ENCODE measurements at places on chromosomes 4 and X.

DNA sequence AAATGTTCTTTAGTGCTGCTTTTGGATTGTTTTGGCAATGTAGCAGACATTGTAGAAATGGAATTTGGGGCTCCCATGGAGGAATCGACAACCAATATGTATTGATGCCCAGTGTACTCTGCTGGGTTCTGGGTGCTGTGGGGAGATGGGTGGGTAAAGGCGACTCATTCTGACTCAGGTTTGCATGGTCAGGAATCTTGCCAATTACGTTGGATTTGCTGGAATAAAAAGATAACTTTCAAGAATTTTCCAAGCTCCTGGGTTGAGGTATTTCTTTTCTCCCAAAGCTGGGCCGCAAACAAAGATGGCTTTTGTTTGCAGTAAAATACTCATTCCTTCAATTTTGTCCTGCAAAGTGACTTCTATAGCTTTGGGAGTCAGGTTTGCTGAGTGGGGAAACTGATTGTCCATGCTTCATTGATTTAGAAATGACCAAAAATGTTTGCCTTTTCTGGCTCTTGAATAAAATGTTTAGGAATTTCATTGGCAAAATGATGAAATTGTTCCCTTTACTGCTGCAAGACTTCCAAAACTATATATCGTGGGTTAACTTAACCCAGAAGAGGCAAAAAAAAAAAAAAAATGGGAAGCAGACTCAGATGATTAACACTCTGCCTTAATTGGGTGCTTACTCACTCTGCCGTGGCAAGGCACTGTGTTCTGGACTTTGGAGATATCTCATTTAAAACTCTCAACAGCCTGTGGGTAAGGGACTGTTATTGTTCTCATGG, 57.0 kb downstream of the RTL9 start:
- no peak for DNase-seq

DNA sequence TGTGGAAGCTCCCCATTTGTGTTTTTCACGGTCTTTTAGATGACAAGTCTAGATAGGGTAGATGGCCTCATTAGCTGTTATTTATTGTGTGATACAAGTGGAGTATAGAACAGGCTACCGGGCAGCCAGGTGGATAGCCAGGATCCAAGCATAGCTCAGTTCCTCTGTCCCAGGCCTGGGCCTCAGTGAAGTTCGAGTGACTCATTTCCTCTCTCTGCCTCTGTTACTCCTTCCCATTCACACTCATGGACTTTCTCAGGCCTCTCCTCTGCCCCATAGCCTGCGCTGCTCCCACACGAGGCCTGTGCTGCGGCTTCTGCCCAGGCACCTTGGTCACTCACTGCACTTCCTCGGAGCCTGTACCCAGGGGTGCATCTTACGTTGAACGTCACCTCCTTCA, 54.5 kb downstream of the TENM3 start:
- no peak for DNase-seq

- DNase-seq = no peak
These were observed 48.7 kb downstream of the DDX60 start for GRCh38 chr4:168269896-168270295.

DNA sequence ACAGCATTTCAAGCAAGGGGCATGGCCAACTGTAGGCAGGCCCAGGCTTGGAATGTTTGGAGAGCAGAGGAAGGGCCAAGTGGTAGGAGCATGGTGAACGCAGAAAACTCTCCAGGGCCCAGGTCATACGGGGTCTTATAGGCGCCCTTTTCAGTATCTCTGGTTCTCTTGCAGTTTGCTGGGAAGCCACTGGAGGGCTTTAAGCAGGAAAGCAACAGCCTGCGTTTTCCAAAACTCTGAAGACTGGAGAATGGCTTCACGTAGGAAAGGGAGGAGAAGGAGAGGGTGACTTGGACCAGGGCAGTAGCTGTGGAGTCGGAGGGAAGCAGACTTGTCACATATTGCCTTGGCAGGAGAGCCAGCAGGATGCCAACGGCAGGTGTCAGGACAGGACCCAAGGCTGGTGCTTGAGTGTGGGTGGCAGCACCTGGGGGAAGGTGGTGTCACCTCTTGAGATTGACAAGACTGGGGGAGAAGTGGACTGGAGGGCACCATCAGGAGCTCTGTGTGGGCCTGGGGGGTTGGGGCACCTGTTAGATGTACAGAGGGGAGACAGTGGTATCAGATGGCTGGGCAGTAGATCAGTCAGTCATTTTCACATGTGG, 21.9 kb downstream of the TKTL1 start:
- DNase-seq = no peak

DNA sequence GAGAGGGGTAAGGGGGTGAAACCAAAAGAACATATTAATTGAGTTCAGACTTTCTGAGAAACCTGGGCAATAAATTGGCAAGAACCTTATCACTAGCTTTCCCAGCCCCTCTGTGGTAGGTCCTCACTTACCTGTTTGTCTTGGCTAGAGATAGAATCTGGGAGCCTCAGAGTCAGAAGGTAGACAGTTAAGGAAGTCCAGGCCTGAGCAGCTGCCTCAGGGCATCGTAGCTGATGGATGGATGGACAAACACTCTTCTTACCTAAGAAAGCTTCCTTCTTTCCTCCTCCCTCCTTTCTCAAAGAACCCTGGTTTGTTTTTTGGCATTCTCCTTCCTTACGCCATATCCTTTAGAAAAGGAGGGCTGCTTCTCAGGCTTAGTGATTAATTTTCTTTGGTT, 24.4 kb downstream of the FRAS1 start:
- DNase-seq = no peak

GRCh38 chr4:139054791-139055505, 39.4 kb downstream of the NOCT start:
- DNase-seq = no peak

- no peak for DNase-seq
These were observed 36.2 kb downstream of the MAGED4 start for GRCh38 chrX:52220936-52221335.

DNA sequence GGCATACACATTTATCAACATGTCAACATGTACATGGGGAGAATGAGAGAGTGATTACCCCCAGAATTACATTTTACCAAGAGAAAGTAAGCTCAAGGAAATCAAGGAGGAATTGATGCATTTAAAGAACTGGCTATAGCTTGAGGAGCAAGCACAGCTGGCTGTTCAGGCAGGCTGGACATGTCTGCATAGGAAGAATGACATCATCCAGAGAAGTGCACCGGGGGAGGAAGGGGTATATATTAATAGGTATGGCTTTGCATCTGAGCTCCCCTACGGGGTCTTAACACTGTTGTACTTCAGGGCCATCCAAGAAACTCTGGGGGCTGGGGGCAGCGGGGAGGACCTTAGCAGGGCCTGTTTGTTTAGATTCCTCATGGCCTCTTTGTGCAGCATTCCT, 222.4 kb upstream of the VCX start:
- DNase-seq = no peak

DNA sequence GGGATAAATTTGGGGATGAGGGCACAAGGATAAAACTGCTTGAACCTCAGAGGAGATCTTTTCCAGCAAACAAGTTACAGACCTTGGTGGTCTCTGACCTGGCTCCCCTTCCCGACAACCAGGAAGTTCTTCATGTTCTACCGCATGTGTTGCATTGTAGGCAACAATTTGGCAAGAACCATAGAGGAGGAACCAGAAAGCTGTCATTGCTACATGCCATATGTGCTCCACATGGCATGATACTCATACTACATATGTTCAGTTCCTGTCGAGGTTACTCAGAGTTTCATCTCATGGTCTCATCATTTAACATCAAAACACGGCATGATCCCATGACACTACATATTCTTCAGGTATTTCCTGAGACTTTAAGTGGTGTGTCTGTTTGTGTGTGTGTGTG, 235.9 kb downstream of the OR13H1 start:
- DNase-seq = no peak

DNA sequence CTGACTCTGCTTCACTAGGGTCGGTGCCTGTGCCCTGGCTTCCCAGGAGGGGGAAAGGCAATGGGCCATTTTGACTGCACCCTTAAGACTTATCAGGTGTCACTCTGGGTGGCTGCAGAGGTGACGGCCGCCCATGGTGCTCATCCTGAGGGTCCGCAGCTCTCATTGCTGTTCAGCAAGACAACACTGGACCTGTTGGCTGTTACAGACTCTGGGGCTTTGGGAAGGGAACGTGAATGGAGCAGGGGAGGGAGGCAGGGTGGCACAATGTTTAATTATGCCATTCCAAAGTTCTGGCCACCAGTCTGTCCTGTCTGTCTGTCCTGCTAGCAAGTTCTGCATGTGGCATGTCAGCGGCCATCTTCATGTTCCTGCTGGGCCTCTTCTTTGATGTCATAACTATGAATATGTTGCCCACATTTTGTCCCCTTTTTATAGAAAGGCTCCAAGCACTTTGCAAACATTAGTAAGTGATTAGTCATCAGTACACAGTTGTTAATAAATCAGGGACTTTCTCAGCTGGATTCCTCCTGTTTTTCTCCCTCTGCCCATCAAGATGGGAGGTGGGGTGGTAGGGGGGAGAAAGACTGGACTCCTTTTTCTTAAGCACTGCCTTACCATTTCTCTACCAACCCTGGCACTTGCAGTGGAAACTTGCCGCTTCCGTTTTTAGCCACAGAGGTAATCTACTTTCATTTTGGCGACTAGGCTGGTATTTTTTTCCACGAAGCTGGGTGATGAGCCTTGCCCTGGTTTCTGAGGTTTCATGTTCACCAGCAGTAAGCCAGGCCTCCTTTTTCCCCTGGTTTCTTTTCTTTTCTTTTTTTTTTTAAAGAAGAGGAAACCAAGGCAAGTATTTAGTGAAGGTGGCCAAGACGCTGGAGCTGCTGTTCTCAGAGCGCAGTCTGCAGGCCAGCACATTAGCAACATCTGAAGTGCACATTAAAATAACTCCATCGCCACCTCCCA, 88.6 kb upstream of the TRIM2 start:
- DNase-seq = peak; percentile 50

- no peak for DNase-seq
These were observed 52.7 kb downstream of the PPP3CA start for GRCh38 chr4:101294597-101294996.

DNA sequence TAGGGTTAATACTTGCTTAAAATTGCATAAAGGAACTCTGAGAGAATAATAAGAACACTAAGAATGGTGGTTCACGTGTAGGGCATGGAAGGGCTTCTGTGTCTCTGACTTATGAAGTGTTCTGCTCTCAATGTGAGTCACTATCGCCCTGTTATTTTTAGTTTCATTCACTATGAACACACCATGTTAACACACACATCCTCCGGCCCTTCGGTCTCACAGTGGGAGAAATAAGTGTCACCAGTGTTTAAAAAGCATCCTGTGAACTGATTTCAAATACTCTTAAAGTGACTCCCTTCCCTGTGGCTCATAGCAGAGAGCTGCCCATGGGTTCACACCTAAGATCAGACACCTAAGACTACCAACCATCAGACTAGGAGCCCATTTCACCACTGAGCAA, 33.8 kb upstream of the FGFBP2 start:
- no peak for DNase-seq

DNA sequence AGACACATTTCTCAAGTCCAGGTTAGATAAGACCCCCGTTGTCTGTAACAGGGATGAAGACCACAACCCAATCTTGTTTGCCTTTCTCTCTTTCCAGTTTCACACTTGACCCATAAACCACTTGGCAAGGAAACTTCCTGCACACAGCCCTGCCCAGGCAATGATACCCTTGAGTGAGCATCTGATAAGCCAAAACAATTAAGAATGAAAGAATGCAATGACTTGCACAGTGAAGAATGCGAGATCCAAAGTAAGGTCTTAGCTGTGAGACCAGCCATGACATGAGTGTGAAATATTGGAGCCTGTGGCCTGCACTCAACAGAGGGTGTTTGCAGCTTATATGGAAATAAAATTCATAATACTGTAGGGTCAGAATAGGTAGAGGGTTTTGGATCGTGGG, 37.9 kb upstream of the MXRA5 start:
- no peak for DNase-seq

DNA sequence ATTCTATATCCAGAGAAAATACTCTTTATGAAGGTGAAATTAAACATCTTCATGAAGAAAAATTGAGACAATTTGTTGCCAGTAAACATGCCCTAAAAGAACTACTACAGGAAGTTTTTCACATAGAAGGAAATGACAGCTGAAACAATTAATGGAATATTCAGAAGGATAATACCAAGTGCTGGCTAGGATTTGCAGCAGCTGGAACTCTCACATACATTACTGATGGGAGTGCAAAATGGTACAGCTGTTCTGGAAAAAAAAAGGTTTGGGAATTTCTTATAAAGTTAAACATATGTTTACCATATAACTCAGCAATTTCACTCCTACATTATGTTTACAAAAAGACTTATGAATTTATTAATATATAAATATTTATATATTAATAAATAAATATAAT, 193.2 kb upstream of the FAT4 start:
- no peak for DNase-seq

All from stimulated activated CD8-positive, alpha-beta memory T cell treated with anti-CD3 and anti-CD28 coated beads, Interleukin-2, amount 100 ng/mL, for 48 hours (primary cell).